Hippocampal formation (tissue), 2 donors: ENCODE measurements at places on chromosomes 2 and 18.

GRCh38 chr2:215479536-215480240 lies 43.8 kb upstream of the FN1 start:
- no peak for DNase-seq

DNA sequence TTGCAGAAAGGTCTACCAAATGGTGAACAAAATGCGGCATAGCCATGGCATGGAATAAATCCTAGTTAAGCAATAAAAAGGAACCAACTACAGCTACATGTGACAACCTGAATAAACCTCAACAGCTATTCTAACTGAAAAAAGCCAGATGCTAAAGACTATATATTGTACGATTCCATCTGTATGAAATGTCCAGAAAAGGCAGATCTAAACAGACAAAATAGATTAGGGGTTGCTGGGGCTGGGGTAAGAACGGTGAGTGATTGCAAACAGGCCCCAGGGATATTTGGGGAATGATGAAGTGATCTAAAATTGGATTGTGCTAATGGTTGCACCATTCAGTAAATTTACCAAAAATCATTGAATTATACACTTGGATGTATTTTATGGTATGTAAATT lies 2.8 kb downstream of the CCDC68 start:
- DNase-seq, result no peak

- DNase-seq, result no peak
Observed at GRCh38 chr2:189379287-189379630, 62.0 kb upstream of the WDR75 start.

- DNase-seq, result no peak
Observed at GRCh38 chr18:31248783-31249521, 69.0 kb upstream of the DSG1 start.

GRCh38 chr18:50507120-50507590 lies 52.7 kb upstream of the MAPK4 start:
- no peak for DNase-seq

DNA sequence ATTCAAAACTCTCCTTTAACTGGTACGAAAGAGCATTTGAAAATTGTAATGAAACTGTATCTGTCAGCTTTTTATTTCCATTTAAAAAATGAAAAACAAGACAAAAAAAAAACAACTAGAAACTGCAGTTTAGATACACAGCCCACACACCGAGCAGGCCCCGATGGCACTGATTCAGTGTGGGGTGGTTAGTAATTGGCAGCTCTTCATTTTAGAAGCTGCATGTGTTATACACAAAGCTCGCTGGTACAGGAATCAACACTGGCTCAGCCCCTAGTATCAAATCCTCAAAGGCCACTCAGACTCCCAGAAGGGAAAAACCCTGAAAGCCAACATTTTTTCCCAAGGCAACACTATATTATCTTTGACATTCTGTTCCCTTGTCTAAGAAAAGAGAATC lies 30.5 kb upstream of the RMDN2 start:
- no peak for DNase-seq

- no peak for DNase-seq
Observed at GRCh38 chr2:161876416-161876815, 197.6 kb downstream of the DPP4 start.

GRCh38 chr2:28680657-28681056 lies 71.0 kb upstream of the PPP1CB start:
- DNase-seq, result no peak

DNA sequence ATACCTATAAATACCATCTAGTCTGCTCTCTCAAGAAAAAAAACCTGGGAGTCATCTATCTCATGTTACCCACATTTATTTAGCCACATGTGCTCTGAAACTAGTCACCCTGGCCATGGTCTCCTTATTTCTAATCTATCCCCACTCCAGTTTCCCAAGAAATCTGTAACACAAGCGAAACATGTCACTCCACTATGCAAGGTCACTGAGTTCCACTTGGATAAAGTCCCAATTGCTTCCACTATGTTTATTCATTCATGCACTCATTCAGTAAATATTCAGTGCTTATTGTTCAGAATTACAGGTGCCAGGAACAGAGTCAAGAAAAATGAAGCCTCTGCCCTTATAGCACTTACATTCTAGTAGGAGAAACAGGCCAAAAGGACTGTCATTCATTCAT lies 369.4 kb upstream of the CYRIA start:
- no peak for DNase-seq

DNA sequence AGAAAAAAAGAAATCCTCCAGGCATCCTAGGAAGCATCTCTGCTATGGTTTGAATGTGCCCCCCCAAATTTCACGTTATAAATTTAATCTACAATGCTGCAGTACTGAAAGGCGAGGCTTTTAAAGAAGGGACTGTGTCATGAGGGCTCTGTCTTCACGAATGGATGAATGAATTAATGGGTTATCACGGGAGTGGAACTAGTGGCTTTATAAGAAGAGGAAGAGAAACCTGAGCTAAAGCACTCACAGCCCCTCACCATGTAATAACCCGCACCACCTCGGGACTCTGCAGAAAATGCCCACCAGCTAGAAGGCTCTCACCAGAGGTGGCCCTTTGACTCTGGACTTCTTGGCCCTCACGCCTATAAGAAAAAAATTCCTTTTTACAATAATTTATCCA lies 27.6 kb downstream of the RNU4ATAC start:
- DNase-seq, result no peak

GRCh38 chr2:24824966-24825882 lies 32.0 kb downstream of the CENPO start:
- no peak for DNase-seq

GRCh38 chr18:21265971-21266673 lies 24.1 kb downstream of the GREB1L start:
- no peak for DNase-seq

GRCh38 chr18:49967171-49967570 lies 153.8 kb upstream of the ACAA2 start:
- no peak for DNase-seq

DNA sequence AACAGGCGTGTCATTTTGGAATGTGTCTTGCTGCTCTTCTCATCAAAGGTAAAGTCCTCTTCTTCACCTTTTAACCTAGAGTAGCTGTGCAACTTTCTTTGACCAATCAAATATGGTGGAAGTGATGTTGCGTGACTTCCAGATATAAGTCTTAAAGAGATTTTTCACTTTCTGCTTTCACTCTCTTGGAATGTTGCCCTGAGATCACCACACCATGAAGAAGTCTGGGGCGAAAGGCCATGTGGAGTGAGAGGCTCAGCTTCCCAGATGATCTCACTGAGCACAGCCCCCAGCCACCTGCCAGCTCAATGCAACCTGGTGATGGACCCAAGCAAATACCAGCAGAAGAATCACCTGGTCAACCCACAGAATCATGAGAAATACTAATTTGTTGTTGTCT lies 7.1 kb upstream of the GALNT3 start:
- no peak for DNase-seq

DNA sequence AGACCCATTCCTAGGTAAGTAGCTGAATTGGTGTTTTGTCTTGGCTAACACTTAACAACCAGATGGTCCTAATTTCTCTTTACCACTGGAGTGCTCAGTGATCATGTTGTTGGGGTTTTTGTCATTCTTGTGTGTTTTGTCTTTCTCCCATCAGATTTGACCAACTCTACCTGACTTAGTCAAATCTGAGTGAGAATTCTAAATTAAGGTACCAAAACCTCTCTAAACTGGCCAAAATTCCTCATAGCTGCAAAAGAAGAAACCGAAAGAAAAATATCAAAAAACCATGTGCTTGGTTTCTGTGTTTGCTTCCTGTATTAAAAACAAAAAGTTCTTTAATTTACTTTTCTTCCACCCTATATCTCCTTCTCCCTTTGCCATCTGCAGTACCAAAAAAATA lies 350.7 kb upstream of the SPHKAP start:
- DNase-seq, result no peak

GRCh38 chr2:170166735-170167134 lies 11.2 kb upstream of the MYO3B start:
- no peak for DNase-seq

GRCh38 chr2:168596881-168597655 lies 141.0 kb downstream of the CERS6 start:
- no peak for DNase-seq

DNA sequence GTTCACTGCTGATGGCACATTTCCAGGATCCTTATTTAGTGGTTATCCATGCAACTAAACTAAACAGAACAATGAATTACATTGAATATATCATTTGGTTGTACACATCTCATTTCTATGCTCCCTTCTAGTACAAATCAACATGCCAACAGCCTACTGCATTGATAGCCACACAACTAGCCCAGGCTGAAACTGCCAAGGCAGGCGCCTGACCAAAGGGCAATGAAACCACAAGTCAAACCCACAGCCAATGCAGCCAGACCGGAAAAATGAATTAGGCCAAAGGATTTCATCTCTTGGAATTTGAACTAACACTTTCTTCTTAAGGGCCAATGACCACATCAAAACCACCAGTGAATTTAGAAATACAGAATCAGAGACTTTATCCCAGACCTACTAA lies 196.4 kb downstream of the NOL4 start:
- DNase-seq, result no peak

DNA sequence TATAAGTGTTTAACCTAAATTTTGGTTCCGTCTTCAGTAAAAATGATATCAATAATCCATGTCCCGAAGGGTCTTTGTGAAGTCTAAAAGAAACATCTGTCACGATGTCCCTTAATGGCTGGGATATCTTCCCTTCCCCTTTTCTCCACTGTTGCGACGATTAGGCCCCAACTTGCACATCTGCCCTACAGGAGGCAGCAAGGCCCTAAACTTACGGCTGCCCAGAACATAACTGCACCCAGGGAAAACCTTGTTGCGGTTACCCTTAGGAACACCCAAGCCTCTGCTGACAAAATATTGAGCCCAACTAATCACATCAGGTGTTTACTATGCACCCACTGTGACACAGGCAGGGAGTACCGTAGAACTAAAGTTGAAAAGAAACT lies 1.3 kb upstream of the SMAD2 start:
- DNase-seq, result no peak

- DNase-seq, result peak; percentile 34
Observed at GRCh38 chr2:146978577-146979555, 866.0 kb upstream of the ACVR2A start.

GRCh38 chr2:10647886-10648605 lies 41.7 kb downstream of the NOL10 start:
- no peak for DNase-seq

DNA sequence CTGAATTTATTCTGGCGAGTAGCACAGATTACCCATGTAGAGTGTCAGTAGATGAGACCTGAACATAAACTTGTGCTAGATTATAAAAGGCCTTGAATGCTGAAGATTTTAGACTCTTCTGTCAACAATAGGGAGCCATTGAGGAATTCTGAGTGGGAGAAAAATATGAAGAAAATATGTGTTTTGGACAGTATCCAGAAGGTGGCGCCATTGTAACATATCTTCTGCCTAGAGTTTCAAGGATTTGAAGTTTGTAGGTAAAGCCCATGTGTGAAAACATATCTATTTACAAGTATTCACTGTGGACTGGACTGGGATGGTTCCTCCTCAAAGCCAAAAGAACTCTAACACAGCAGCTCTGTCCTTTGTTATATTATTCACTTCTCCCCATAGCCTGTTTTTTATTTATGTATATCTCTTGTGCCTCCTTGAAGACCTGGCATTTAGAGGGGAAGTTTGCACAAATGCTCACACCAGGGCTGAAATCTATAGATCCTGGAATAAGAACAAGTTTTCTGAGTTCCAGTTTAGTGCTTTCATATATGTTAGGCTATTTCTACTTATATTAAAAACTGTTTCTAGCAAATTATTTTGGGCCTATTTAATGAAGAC lies 124.9 kb downstream of the RDH14 start:
- no peak for DNase-seq
